ENCODE measurements at places on chromosomes 1 and 21. TPM values are rescaled to one million over a fixed set of nuclear protein-coding genes. Genes with fewer than 3 reads are reported as not detected.

Gene SLC22A15
- polyA plus RNA-seq = 0.90 TPM

Gene IGFN1
- polyA plus RNA-seq = 2.6 TPM

Gene ANGPTL1
- polyA plus RNA-seq = 42.8 TPM

Gene ANGPTL3
- polyA plus RNA-seq = 0.18 TPM

Gene PTGS2
- polyA plus RNA-seq = 0.66 TPM

Gene LRRC53
- not detected for polyA plus RNA-seq

Gene ETV3L
- polyA plus RNA-seq = not detected

Gene VAV3
- polyA plus RNA-seq = 4.5 TPM

Gene TRIM67
- polyA plus RNA-seq = 0.05 TPM

Data from hindlimb muscle (tissue), 1 donor.